Aorta (tissue), 5 donors: ENCODE measurements at places on chromosomes 7 and 10. TPM values are rescaled to one million over a fixed set of nuclear protein-coding genes. Genes with fewer than 3 reads are reported as not detected.

- H3K4me3 ChIP-seq: no peak overlapping the region
- H3K27me3 ChIP-seq: no peaks in the 10 kb centered on the region
- H3K4me1 ChIP-seq: no peaks in the 10 kb centered on the region
- H3K27ac ChIP-seq: no peak overlapping the region
These were observed 17.7 kb upstream of the FAM20C start for GRCh38 chr7:174716-175115.

GRCh38 chr7:35993113-35993512 is 159.9 kb upstream of the EEPD1 start:
- no peaks in the 10 kb centered on the region for H3K27me3 ChIP-seq
- H3K27ac ChIP-seq: no peak overlapping the region
- peaks cover 2% of the 10 kb centered on the region for H3K4me1 ChIP-seq
- no peaks in the 10 kb centered on the region for H3K36me3 ChIP-seq
- H3K4me3 ChIP-seq: no peak overlapping the region

DNA sequence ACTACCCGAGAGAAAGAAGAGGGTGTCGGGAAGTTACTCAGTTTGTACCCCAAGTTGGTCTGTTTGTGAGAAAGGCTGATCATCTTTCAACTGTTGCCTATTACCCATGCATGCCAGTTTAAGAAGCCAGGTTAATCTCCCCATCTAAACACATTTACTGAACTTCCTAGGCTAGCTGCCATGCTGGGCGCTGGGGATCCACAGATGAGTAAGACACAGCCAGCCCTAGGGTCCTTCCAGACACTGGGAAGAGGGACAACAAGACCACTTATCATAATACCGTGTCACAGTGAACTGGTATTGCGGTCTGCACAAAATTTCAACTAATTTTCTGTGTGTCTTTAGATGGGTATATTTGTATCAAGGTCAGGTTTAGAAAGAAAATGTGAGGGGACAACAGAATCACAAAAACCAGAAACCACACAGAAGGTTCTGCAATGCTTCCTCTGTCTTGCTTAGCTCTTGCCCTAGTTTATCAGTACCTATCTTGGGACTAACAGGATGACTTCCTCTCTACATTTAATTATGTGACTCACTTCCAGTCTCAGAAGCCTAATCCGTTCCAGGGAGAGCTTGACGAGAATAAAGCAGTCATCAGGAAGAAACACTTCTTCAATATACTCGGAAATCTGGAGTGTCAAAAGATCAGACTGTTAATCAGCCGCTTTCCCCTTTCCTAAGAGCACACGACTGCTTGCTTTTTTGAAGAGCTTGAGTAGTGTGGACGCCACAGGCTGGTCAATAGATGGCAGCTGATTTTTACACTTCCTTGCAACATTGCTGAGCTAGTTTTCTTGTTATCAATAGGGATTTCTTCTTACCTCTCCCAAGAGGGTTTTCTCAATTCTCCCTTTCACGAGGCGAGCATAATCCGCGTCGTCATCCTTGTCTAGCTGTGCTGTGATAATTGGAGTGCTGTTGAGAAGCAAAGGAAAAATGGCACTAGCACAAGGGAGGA is 45.7 kb downstream of the POLR3A start:
- H3K27ac ChIP-seq: no peak overlapping the region
- no peak for DNase-seq
- H3K36me3 ChIP-seq: peaks cover 7% of the 10 kb centered on the region
- no peaks in the 10 kb centered on the region for H3K27me3 ChIP-seq

The AKR1C3 gene
- 98.8 TPM for total RNA-seq

The SLC13A1 gene
- not detected for total RNA-seq

The OR13A1 gene
- total RNA-seq: not detected

The OR2A1 gene
- total RNA-seq: 0.39 TPM
